ENCODE measurements at places on chromosomes 2 and 18. TPM values are rescaled to one million over a fixed set of nuclear protein-coding genes. Genes with fewer than 3 reads are reported as not detected.

DNA sequence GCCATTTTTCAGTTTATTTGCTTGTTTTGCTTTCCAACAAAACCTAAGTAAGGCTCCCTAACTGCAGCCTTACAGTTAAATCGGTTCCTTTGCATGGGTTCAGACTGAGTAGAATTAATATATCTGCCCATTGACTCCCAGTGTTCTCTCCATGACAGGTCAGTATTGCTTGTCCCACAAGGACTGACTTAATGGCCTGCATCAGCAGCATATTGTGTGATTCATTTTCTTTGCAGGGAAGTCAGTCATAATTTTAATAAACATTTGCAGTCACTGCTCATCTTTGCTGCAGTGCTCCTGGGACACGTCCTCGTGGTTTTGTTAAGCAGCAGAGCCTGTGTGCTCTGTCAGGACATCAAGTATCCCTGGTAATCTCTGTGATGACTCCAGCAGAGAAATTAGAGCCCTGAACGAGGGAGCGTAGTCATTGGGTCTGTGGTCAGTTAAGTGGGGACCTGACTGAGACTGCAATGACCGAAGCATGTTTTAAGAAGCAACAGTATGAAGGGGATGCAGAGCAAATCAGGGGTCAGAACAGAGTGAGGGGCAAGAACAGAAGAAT, 93.3 kb downstream of the CDH20 start:
- no peak for DNase-seq

GRCh38 chr2:170530803-170531564, 184.2 kb upstream of the SP5 start:
- no peak for DNase-seq

DNA sequence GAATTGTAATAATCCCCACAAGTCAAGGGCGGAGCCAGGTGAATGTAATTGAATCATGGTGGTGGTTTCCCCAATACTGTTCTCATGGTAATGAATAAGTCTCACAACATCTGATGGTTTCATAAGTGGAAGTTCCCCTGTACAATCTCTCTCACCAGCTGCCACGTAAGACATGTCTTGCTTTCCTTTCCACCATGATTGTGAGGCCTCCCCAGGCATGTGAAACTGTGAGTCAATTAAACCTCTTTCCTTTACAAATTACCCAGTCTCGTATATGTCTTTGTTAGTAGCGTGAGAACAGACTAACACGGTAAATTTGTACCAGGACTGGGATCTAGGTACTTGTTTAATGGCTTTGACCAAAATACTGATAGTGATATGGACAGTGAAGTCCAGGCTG, 744.3 kb upstream of the REG3G start:
- no peak for DNase-seq

GRCh38 chr2:134139611-134140010, 114.3 kb upstream of the MGAT5 start:
- DNase-seq = peak; percentile 63

DNA sequence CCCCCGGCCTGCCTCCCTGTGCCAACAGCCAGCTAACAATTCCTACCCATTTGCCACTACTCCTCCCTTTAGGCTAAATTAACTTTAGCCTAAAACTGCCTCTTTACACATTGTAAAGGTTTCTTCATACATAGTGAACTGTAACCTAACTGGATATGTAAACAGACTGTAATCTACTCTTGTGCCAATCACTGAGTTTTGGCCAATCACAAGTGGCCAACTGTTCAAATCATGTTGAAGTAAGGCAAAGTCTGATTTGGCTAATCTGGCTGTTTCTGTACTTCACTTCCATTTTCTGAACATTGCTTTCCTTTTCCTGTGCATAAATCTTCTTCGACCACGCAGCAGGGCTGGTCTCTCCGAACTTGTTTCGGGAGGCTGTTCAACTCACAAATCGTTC, 103.6 kb upstream of the LYPD6 start:
- no peak for DNase-seq

- peak; percentile 70 for DNase-seq
These were observed 42.6 kb upstream of the EDAR start for GRCh38 chr2:109031476-109032228.

DNA sequence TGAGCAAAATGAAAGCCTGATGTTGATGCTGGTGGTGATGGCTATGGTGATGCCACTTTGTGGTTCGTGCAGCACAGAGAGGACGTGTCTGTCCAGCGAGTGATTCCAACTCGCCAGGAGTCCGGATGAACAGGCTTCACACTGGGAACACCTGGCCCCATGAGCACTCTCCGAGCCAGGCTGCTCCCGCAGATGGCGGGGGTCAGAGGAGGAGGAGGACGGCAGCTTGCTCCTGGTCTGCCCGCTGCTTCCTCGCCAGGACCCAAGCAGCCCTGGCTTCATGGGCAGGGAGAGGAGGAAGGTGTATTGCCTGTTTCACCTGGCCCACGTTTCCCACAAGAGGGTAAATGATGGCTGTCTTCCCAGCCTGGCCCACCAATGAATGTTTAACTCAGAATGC, 121.6 kb downstream of the MTCL1 start:
- no peak for DNase-seq

- DNase-seq = peak; percentile 90
These were observed 48.8 kb downstream of the ADNP2 start for GRCh38 chr18:80157708-80158343.

SAG gene
- total RNA-seq = not detected

DNA sequence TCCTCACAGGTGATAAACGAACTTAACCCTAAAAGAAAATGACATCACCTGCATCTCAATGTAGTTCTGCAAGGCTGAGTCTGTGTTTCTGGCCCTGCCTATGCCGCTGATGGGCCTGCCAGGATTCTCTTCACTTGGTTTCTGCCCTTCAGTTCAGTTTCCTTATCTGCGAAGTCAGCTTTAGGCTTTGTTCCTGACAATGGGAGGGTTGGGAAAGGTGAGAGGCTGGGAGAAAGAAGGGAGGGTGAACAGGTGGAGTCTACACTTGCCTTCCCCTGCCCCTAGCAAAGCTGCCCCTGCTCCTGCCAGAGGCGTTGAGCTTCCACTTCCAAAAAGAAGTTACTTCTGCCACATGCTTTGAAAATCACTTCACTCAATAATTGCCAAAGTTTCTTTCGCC, 124.0 kb upstream of the APCDD1 start:
- no peak for DNase-seq

DNA sequence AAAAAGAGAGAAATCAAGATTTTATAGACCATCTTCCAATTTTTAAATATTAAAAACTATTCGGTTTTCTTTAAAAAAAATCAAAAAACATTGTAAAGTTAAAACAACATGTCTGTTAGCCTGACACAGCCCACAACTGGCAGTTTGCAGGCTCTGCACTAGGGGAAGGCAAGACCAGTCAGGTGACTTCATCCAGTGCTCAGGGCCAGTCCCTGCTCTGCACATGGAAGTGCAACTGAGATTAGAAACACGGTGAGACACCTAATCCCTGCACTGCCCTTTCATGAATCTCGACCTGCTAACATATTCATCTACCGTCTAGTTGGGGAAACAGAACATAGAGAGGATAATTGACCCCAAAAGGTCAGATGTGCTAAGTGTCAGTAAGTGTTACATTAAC, 135.2 kb downstream of the BARD1 start:
- DNase-seq = no peak

SRD5A2 gene
- not detected for total RNA-seq

EFEMP1 gene
- 34.2 TPM for total RNA-seq

DNA sequence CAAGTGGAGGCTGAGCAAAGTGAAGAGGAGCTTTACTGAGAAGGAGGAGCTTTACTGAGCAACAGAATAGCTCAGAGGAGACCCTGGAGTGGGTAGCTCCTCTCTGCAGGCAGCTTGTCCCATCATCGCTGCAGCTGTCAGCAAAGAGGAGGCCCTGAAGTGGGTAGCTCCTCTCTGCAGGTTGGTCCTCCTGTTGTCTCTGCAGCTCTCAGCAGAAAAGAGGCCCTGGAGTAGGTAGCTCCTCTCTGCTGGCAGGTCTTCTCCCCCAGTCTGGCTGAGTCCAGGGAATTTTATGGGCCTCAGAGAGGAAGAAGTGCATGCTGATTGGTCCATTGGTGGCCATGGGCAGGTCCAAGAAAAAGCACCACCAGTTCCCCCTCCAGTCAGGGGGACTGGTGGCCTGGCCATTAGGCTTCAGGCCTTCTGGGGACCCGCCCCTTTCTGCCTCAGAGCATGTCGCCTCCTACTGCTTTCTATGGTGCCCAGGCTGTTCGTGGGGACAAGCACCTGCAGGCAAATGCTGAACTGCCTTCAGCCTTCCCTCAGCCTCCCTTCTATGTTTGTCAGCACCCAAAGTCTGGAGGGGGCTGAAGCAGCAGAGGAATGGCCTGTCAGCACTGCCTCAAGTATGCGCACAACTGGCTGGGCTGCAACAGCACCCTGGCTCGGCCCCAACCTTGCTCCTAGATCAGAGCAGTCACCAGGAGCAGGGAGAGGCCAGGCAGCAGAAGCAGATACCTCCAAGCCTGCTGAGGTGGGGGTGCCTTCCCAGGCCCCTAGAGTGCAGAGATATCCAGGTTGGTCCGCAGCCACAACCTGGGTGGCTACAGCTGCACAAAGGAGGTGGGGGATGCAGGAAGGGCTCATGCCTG, 5.9 kb downstream of the ZSCAN30 start:
- no peak for DNase-seq

DNA sequence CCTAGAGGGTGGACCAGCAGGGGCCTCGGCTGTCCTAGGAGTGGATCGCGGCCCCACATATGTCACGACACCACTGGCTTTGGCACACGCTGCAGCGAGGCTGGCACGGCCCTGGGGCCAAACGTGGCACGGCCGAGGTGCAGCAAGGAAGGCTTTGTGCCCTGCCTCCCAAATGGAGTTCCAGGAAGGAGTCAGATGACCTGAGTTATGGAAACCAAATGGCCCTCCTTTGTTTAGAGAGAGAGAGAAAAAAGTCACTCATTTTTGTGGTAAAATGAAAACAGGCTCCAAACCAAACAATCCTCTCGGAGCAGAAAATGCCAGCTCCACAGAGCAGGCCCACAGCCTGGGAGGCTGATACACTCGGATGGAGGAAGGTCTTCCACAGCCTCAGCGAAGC, 105.6 kb downstream of the ANTXR1 start:
- DNase-seq = no peak

MAP3K19 gene
- total RNA-seq = not detected

DNA sequence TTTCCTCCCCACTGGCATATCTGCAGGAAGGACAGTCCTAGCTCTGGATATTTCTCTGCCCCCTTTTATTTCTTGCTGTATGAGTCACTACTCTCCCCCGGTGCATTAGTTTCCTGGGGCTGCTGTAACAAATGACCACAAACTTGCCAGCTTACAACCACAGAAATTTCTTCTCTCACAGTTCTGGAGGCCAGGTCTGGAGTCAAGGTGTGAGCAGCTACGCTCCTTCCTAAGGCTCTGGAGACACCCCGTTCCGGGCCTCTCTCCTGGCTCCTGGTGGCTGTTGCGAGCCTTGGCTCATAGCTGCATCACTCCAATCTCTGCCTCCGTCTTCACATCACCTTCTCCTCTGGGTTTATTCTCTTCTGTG, 34.1 kb downstream of the PTPRM start:
- no peak for DNase-seq

DNA sequence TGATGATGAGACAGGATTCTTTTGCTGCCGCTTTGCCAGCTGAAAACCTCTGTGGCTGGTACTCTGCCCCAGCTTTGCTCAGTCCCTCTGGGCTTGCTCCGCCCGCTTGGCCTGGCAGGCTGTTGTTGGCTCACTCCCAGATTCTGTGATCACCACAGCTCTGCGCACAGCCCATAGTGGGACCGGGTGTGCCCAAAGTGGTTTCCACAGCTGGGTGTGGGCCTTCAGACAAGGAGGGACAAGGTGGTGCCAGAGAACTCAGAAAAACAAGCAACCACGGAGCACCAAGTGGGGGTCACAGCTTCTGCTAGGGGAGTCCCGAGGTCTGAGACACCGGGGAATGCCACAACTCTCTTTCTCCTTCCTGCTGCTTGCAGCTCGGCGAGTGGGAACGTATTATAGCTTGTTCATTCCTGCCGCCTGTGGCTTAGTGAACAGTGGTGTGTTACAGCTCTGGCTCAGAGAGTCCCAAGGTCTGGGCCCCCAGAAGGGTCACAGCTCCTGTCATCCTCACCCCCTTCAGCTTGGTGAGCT, 9.2 kb upstream of the KYNU start:
- peak; percentile 40 for DNase-seq

DNA sequence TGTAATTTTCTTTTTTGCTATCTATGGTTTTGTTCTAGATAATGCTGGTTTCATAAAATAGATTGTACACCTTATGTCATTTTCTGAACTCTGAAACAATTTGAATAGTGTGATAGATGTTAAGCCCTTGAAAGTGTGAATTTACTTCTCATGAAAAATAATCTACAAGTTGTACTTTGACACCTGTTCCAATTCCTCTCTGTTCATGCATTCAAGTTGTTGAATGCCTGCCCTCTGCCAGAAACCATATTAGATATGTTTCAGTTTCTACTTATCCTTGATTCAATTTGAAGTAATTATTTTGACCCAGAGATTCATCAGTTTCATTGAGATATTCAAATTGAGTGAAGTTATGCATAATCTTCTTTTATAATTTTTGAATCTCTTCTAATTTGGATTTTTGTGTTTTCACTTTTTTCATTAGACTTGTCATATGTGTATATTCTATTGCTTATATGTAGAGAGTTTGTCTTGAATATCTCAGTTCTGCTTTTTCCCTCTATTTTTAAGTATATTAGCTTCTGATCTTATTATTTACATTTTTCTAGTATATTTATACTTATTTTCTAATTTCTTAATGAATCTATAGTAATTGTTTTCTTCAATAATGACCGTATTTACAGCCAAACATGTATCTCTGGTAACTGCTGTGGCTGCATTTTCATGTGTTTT, 143.3 kb upstream of the TACR1 start:
- DNase-seq = no peak

GRCh38 chr2:10449486-10449831, 1.3 kb upstream of the ODC1 start:
- no peak for DNase-seq

GRCh38 chr2:118049140-118049815, 35.4 kb upstream of the CCDC93 start:
- no peak for DNase-seq

DNA sequence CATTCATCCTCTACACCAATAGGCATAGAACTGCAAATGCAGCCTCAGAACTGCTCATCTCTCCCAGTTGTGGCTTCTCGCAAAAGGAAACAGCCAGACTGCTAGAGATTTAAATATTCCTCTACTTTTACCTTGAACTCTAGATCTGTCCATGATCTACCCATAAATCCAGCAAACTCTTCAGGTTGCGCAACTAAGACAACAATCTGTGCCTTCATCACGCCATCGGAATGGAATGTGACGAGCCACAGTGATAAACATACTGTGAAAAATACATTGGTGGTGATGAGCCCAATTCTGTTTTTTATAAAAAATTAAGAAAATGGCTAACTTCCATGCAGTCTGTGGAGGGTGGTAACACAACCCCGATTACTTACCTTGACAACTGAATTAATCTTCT, 626.7 kb downstream of the LRRTM4 start:
- no peak for DNase-seq

- no peak for DNase-seq
These were observed 120.1 kb upstream of the SLC1A4 start for GRCh38 chr2:64869126-64869525.

CKAP2L gene
- total RNA-seq = 19.0 TPM

CD8A gene
- 4.1 TPM for total RNA-seq

CYTIP gene
- 20.2 TPM for total RNA-seq

GRCh38 chr18:9475643-9476591, 604 bp downstream of the RALBP1 start:
- DNase-seq = no peak

Data from Peyer's patch (tissue), 4 donors.